ENCODE measurements at places on chromosomes 12 and 14. TPM values are rescaled to one million over a fixed set of nuclear protein-coding genes. Genes with fewer than 3 reads are reported as not detected.

The PAWR gene
- 8.6 TPM for total RNA-seq

The KRT77 gene
- total RNA-seq = not detected

The PTGDR gene
- not detected for total RNA-seq

The POTEG gene
- total RNA-seq = not detected

The SIX1 gene
- total RNA-seq = 15.9 TPM

The ARMH4 gene
- 5.5 TPM for total RNA-seq

The RPGRIP1 gene
- total RNA-seq = not detected

The RNASE1 gene
- total RNA-seq = not detected

The TMPO gene
- 157 TPM for total RNA-seq

The ADCY4 gene
- 9.6 TPM for total RNA-seq

The FSCB gene
- not detected for total RNA-seq

The KRT81 gene
- total RNA-seq = 0.15 TPM

The ZFHX2 gene
- 0.66 TPM for total RNA-seq

The SLC38A4 gene
- 1.2 TPM for total RNA-seq

The SYT1 gene
- total RNA-seq = 1.3 TPM

The TEDC1 gene
- total RNA-seq = 2.8 TPM

The TROAP gene
- 11.9 TPM for total RNA-seq

The GPR65 gene
- total RNA-seq = under 0.01 TPM

The SLC39A5 gene
- total RNA-seq = not detected

The SMOC1 gene
- total RNA-seq = 1.7 TPM

The GPR135 gene
- 4.1 TPM for total RNA-seq

The TCL1B gene
- total RNA-seq = not detected

The CLEC1B gene
- not detected for total RNA-seq

The FOXN4 gene
- total RNA-seq = not detected

The KRT82 gene
- not detected for total RNA-seq
